Stimulated activated CD8-positive, alpha-beta memory T cell treated with anti-CD3 and anti-CD28 coated beads, Interleukin-7, amount 100 ng/mL, for 24 hours (primary cell): ENCODE measurements at places on chromosomes 2 and 18.
A peak's percentile ranks its signal among the peaks of the same experiment; 100 is the strongest.

GRCh38 chr2:217404236-217404760, 544.4 kb upstream of the TNP1 start:
- no peak for DNase-seq

GRCh38 chr18:24414349-24415003, 12.0 kb upstream of the IMPACT start:
- no peak for DNase-seq

GRCh38 chr2:149652526-149652925, 65.0 kb upstream of the MMADHC start:
- DNase-seq = no peak

DNA sequence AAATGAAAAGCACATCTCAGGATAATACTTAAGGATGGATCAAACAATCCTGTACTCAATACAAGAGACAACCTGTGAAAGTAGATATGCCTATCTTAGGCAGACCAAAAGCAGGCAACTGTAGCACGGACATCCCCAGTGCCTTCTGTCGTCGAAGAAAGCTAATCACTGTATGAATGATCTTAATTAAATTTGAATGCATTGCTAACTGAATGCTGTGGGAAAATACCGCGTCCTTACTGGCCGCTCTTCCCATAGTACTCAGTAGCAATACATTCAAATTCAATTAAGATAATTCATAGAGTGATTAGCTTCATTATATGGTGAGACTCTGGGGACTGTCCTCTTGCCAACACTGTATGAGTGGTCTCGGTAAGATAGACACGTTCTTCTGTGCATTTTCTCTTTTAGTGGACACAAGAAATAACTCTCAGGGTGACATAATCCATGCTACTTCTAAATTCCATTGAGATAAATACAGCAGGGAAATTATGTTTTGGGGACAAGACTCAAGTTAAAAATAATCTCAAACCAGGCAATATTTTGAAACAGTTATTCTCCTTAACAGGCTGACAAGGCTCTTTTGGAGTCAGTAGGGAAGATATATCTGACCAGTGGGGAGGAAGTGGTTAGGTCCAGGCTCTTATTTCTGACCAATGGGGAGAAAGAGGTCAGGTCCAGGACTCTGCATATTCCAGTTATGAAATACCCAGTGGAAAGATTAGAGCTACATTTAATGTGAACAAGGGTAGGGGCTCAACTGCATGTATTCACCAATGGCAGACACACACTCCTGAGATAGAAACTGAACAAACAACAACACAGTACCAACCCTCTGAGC, 97.3 kb downstream of the DOCK10 start:
- DNase-seq = no peak

DNA sequence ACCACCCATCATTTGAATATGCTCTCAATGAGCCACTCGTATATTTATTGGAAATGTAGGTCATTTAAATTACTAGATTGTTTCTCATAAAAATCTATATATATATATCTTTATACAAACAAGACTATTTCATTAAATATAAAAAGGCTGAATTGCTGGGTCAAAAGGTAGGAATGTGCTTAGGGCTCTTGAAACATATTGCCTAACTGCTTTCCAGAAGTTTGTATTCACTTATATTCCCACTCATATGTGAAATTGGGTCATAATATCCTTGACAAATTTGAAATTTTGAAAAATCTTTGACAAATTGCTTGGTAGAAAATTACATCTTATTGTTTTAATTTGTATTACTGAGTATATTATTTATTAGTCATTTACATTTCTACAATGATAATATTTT, 999.8 kb upstream of the CDH2 start:
- DNase-seq = no peak

- peak; percentile 13 for DNase-seq
Measured at GRCh38 chr18:42298759-42299675, 344.0 kb downstream of the PIK3C3 start.

DNA sequence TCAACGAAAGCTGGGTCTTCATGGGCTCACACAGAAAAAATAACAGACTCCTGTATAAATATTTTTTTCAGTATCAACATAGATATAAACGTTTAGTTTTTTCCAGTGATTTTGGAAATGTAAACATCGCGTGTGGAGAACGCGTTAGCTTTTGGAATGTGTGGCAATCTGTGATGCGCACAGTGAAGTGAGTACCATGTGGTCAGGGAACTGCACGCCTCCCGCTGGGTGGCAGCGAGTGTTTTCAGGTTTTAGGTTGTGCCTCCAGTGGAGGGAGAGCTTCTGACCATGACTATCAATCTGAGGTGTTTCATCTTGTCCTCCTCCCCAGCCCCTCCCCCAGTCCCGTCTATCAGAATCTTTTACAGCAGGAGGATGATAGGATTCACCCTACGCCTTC, 127.8 kb downstream of the ARHGAP28 start:
- DNase-seq = no peak

- DNase-seq = no peak
Measured at GRCh38 chr2:237920673-237921072, 46.1 kb upstream of the UBE2F start.

DNA sequence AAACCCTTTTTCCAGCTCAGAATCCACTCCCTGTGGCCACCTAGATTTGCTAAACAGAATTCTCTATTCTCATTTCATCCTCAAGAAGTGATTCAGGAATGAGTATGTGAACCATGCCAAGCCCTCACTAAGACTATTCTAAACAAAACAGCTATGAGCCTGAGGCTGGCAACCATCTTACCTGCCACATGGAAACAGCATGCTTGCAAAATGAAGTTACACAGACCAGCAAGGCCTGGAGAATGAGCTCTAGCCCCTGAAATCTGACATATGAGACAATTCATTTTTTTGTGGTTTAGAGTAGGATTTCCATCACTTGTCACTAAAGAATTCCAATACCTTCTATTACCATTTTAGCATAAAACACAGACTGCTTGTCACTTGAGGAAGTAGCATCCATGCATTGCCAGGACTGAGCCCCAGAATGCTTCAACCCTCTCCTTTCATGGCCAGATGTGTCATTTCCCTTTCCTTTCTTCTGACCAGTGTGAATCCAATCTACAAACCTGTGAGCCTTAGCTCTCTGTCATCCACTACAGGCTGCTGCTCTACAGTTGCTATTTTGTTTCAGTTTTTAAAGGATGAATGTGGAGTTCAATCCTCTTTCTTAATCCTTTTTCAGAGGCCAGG, 744.3 kb upstream of the ACVR2A start:
- no peak for DNase-seq

GRCh38 chr2:17894556-17894955, 16.1 kb downstream of the KCNS3 start:
- no peak for DNase-seq

DNA sequence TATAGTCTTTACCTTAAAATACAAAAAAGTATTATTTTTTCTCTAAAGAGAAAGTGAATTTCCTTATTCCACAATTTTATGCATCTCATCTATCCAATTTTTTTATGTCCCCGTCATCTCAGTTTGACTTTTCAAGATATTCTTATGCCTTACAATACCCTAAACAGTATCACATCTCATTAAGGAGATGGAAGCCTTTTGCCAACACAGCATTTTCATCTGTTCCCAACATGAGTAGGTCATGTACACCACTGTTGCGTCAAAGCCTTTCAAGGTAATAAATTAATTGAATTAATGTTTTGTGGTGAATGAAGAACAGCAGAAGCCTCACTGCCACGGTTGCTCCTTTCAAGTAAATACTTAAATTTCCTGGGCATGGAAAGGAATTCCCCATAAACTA, 299.4 kb downstream of the EPHA4 start:
- DNase-seq = no peak

GRCh38 chr2:171150694-171151285, 9.9 kb downstream of the TLK1 start:
- no peak for DNase-seq

DNA sequence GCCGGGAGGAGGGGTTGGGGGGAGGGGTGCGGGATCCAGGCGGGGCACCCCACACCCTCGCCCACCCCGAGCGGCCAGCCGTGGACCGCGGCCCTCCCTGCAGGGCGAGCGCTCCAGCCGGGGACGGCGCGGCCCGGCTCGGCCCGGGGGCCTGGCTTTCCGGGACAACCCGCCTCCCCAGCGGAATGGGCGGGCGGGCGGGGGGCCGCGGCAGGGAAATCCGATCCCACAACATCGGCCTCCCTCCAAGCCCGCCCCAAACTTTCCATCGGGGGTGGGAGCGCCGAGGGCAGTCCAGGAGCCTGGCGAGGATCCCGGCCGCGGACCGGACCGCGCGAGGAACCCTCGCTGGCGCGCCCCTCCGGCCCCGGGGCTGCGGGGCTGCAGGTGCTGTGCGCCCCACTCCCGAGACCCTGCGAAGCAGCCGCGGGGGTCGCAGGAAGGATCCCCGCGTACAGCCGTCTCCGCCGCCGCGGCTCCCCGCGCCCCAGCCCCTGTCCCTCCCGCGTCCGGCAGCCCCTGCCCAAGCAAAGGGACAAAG, 529 bp downstream of the SEMA4C start:
- DNase-seq = no peak

DNA sequence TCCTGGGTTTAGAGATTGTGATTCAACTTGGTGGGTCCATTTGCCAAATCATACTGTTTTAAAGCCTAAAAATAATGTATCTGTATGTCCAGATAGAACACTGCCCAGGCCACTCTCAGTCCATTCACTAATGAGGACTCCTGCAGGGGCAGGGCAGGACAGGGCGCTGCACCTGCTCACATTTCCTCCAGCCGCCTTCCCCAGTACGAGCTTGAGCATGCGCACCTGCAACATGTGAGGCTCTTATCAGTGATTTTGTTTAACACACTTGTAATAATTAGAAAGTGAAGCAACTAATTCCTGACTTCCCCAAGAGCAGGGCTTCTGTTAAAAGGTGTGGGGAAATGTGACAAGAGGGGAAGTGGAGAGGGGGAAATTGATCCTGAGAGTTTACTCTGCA, 89.7 kb downstream of the AFF3 start:
- DNase-seq = no peak

DNA sequence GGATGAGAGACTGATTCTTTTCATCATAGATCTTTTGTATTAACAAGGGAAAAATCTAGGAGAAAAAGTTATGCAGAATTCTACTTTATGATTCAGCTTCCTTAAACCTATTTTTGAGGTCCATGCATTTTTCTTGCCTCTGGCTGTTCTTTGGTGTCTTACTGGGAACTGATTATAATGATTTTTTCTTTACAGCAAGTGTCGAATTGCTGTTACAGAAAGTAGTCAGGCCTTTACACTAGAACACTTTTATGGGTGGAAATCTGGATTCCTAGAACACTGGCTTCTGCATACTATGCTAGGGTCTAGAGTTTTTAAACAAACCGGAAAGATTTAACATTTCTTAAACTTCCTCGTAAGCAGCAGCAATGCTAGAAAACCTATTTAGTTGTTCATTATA, 302.6 kb downstream of the NUP35 start:
- no peak for DNase-seq

- DNase-seq = no peak
Measured at GRCh38 chr2:170243898-170244297, 66.0 kb downstream of the MYO3B start.

- DNase-seq = no peak
Measured at GRCh38 chr18:58666176-58666575, 5.1 kb upstream of the MALT1 start.

DNA sequence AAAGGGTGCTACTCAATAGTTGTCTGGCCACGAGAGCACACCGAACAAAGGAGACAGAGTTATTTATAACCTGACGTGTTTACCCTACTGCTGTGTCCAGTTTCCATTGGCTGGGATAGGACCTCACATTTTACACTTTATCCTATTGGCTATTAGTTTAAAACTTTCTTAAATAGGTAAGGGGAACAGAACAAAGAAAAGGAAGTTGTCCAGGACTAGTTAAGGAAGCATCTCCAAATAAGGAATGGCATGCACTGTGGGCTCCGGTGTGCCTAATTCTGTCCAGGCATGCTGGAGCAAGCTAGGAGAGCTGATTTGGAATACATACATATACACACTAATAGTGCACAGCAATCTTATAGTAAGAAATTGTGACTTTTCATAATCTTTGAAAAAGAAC, 72.2 kb downstream of the CAB39 start:
- DNase-seq = no peak

- no peak for DNase-seq
Measured at GRCh38 chr18:32612651-32613050, 142.0 kb upstream of the GAREM1 start.

GRCh38 chr2:241235859-241236593, 47.5 kb downstream of the ANO7 start:
- no peak for DNase-seq
